ENCODE measurements at places on chromosomes 4 and X.

GRCh38 chr4:48967101-48967500, 19.0 kb upstream of the CWH43 start:
- DNase-seq: no peak

- DNase-seq: no peak
Measured at GRCh38 chr4:123987408-123987807, 590.8 kb downstream of the SPRY1 start.

GRCh38 chr4:26912069-26912468, 51.4 kb downstream of the STIM2 start:
- no peak for DNase-seq

DNA sequence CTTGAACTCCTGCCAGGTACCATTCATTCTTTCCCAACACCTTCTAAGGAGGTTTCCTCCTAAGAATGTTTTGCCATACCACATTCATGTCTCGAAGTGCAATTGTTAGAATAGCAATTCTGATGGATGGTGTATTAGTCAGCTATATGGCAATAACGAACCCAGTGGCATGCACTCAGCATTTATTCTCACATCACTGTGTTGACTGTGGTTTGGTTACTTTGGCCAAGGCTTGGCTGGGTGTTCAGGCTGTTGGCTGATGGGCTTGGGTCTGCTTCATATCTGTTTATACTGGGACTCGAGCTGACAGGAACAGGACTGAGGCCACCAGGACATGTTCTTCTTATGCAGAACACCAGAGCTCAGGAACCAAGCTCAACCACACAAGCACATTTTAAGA, 31.7 kb downstream of the PSAPL1 start:
- no peak for DNase-seq

DNA sequence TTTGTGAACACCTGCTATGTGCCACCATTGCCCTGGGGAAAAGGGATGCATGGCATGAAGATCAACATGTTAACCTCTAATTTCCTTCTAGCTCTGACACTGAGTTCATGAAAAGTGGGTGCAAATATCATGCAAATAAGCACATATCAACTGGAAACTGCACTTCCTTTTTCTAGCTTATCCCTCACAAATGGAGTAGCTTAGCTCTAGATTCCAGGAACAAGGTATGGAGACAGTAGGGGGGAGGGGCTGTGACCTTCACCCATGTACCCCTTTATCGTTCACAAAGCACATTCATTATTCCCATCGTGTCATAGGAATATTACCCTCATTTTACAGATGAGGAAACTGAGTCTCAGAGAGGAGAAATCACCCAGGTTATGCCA, 37.4 kb downstream of the STARD8 start:
- DNase-seq: no peak

- no peak for DNase-seq
Measured at GRCh38 chr4:64771149-64771548, 361.9 kb upstream of the TECRL start.

DNA sequence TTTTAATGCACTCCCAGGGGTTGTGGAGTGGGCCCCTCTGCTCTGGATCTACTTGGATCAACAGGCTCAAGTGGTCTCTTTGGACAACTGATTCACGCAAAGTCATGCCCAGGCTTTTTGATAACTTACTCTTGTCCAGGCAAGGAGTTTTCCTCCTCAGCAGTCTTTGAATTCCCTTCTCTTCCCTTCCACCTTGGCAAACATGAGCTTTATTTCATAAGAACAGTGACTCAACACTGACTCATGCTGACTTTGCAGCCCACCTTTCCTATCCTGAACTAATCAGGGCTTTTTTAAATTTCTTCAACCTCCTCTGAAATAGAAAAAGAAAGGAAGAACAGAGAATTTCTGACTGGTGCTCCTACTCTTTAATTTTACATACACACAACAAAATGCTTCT, 132.1 kb upstream of the LDB2 start:
- DNase-seq: no peak

- DNase-seq: no peak
Measured at GRCh38 chr4:176788971-176789370, 3.8 kb downstream of the VEGFC start.

GRCh38 chrX:15087747-15088146, 182.1 kb downstream of the ASB9 start:
- DNase-seq: no peak

- DNase-seq: no peak
Measured at GRCh38 chr4:139523076-139523475, 32.9 kb downstream of the SETD7 start.

DNA sequence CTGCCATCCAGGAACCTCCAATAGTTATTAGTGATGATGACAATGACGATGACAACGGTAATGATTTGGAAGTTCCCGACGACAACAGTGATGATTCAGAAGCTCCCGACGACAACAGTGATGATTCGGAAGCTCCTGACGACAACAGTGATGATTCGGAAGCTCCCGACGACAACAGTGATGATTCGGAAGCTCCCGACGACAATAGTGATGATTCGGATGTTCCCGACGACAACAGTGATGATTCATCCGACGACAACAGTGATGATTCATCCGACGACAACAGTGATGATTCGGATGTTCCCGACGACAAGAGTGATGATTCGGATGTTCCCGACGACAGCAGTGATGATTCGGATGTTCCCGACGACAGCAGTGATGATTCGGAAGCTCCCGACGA, 14.7 kb downstream of the CXCR3 start:
- DNase-seq: no peak

DNA sequence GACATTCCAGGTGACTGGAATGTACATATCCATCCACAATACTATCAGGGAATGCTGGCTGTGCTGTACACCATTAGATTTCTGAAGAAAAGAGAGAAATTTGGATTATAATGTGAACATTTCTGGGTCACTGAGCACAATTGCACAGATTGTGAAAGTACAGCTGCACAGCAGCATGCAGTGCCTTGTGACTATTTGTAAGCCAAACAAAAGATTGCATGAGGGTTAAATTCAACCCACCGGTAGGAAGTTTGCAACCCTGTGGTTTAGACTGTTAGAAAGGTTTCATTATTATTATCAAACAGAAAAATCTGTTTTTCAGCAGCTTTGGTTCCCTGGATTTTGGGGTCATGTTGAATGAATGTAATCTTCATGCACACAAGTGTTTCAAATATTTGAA, 24.5 kb downstream of the DDIT4L start:
- DNase-seq: no peak

Data from retina (tissue), 1 donor.